Gastrocnemius medialis (tissue), 4 donors: ENCODE measurements at places on chromosomes 6 and 20. TPM values are rescaled to one million over a fixed set of nuclear protein-coding genes. Genes with fewer than 3 reads are reported as not detected.

GRCh38 chr20:64057628-64058498 lies 5.1 kb upstream of the TCEA2 start:
- H3K36me3 ChIP-seq = no peaks in the 10 kb centered on the region
- peak overlapping the region; percentile 37 for H3K4me3 ChIP-seq
- peak; percentile 35 for DNase-seq
- H3K27me3 ChIP-seq = no peaks in the 10 kb centered on the region
- no peaks in the 10 kb centered on the region for H3K4me1 ChIP-seq
- peak overlapping the region; percentile 44 for H3K27ac ChIP-seq

GRCh38 chr6:156727715-156728385 lies 49.3 kb upstream of the ARID1B start:
- H3K27ac ChIP-seq = no peak overlapping the region
- no peaks in the 10 kb centered on the region for H3K27me3 ChIP-seq
- H3K4me1 ChIP-seq = no peaks in the 10 kb centered on the region
- no peak overlapping the region for H3K4me3 ChIP-seq
- DNase-seq = no peak

DNA sequence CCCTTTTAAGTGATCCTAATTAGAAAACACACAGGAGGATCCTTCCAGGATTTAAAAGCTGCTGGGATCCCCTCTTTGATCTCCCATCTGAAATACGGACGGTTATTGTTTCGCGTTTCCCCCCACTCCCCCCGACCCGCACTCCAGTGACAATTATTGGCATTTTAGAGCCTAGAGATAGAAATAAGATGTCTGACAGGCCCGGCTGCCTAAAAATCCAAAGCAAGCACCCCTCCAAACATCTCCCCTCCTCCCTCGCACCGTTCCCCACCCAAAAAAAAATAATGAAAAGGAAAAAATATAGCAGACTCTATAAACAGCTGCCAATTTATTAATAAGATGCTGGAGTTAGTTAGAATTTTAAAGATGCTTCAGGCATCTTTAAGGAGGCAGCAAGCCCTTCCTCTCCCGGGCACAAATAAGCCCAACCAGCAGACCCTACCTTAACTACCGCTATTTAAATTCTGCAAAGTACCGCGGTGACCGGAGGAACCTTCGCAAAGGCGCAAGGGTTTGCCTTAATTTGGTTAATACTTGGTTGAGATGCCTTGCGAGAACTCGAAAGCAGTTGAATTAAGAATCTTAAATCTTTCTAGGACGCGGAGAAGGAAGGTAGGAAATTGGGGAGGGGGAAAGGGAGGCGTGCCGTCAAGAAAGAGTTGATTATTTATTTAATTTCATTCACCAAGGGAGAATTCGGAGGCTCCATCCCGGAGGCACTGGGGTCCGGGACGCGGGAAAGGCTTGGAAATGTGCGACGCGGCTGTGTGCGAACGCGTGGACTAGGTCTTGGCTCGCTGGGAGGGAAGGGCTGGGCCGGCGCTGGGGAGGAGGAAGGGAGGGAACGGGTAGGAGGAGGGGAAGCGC lies 1.5 kb upstream of the ISM1 start:
- peak; percentile 24 for DNase-seq
- H3K36me3 ChIP-seq = no peaks in the 10 kb centered on the region
- H3K27me3 ChIP-seq = peaks cover 41% of the 10 kb centered on the region
- H3K27ac ChIP-seq = no peak overlapping the region

The CD109 gene
- total RNA-seq = 2.5 TPM

DNA sequence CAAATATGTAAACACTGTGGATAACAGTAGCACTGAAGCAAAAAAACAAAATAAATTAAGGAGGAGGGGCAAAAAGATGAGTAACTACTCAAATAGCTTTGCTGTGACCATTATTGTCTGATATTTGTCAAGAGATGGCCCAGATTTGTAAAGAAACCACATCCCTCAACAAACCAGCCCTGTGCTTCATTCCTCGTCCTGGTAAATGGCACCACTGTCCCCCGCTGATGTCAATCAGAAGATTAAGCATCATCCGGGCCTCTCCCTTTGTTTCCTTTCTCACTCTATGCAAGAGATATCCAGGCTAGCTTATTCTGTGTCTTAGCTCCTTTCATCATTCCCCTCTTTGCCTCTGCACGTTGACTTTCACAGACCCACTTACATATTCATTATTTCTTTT lies 259.0 kb downstream of the SYNE1 start:
- H3K27me3 ChIP-seq = no peaks in the 10 kb centered on the region
- H3K36me3 ChIP-seq = no peaks in the 10 kb centered on the region
- peak overlapping the region; percentile 77 for H3K27ac ChIP-seq
- H3K4me3 ChIP-seq = no peak overlapping the region

The FOXS1 gene
- total RNA-seq = not detected

- H3K4me1 ChIP-seq = peaks cover 37% of the 10 kb centered on the region
- H3K27me3 ChIP-seq = no peaks in the 10 kb centered on the region
- no peak overlapping the region for H3K4me3 ChIP-seq
- H3K27ac ChIP-seq = peak overlapping the region; percentile 86
- peak; percentile 88 for DNase-seq
Observed at GRCh38 chr20:50126662-50127061, 13.7 kb upstream of the UBE2V1 start.

The CTCFL gene
- total RNA-seq = not detected

The GMPR gene
- total RNA-seq = 109 TPM

The ZFP57 gene
- total RNA-seq = not detected

The ADAM33 gene
- 3.2 TPM for total RNA-seq

DNA sequence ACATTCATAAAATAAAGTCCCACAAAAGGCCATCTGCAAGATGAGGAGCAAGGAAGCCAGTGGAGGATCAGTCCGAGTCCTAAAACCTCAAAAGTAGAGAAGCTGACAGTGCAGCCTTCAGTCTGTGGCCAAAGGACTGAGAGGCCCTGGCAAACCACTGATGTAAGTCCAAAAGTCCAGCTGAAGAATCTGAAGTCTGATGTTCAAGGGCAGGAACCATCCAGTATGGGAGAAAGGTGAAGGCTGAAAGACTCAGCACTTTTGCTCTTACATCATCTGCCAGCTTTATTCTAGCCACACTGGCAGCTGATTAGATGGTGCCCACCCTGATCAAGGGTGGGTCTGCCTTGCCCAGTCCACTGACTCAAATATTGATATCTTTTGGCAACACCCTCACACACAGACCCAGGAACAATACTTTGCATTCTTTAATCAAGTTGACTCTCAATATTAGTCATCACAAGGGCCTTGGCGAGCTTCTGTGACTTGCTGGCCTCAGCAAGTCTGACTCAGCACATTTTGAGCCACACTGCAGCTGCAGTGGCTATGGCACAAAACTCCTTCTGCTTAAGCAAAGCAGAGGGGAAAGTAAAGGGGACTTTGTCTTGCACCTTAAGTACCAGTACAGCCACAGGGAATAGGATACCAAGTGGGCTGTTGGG lies 1370.3 kb upstream of the CITED2 start:
- DNase-seq = no peak
- no peak overlapping the region for H3K4me3 ChIP-seq
- H3K36me3 ChIP-seq = no peaks in the 10 kb centered on the region
- H3K27ac ChIP-seq = no peak overlapping the region

The OR12D3 gene
- not detected for total RNA-seq

GRCh38 chr6:14337152-14337551 lies 219.6 kb downstream of the CD83 start:
- no peaks in the 10 kb centered on the region for H3K36me3 ChIP-seq
- H3K4me1 ChIP-seq = no peaks in the 10 kb centered on the region
- H3K27ac ChIP-seq = no peak overlapping the region
- H3K4me3 ChIP-seq = no peak overlapping the region

The TSBP1 gene
- total RNA-seq = not detected

DNA sequence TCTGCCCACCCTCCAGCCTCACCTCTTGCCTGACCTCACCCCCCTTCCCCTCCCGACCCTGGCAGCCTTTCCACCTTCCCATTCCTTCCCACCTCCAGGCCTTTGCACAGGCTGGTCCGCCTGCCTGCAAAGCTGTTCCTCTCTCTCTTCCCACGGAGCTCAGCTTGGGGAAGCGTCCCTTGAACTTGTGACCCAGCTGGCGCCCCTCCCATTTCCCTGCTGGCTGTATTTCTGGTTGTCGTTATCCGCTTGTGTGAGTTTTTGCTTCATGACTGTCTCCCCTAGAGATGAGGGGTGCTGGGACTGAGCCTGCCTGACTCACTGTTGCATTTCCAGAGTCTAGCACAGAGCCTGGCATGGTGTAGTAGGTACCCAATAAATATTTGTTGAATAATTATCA lies 32.5 kb downstream of the VSTM2L start:
- no peaks in the 10 kb centered on the region for H3K36me3 ChIP-seq
- no peak overlapping the region for H3K4me3 ChIP-seq
- H3K27me3 ChIP-seq = peaks cover 3% of the 10 kb centered on the region

DNA sequence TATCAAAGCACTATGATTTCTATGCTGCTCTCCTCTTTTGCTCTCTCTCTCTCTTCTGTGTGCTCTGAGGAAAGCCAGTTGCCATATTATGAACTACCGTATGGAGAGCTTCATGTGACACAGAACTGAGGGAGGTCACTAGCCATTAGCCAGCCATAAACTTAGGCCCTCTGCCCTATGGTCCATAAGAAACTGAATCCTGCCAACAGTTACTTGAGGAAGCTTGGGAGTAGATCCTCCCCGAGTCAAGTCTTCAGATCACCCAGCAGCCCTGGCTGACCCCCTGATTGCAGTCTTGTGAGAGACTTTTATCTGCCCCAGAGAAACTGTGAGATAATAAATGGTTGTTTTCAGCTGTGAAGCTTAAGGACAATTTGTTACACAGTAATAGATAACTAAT lies 5.7 kb upstream of the PEX7 start:
- DNase-seq = no peak
- H3K27ac ChIP-seq = no peak overlapping the region
- H3K4me3 ChIP-seq = no peak overlapping the region
- H3K4me1 ChIP-seq = peaks cover 18% of the 10 kb centered on the region
- H3K27me3 ChIP-seq = no peaks in the 10 kb centered on the region

GRCh38 chr20:50585214-50585613 lies 75.0 kb downstream of the PTPN1 start:
- no peak overlapping the region for H3K4me3 ChIP-seq
- no peak overlapping the region for H3K27ac ChIP-seq
- no peaks in the 10 kb centered on the region for H3K4me1 ChIP-seq
- H3K36me3 ChIP-seq = peaks cover 86% of the 10 kb centered on the region

The FAM217A gene
- not detected for total RNA-seq
